ENCODE measurements at places on chromosomes 7 and 10. TPM values are rescaled to one million over a fixed set of nuclear protein-coding genes. Genes with fewer than 3 reads are reported as not detected.

MOGAT3 gene
- total RNA-seq = not detected

DNA sequence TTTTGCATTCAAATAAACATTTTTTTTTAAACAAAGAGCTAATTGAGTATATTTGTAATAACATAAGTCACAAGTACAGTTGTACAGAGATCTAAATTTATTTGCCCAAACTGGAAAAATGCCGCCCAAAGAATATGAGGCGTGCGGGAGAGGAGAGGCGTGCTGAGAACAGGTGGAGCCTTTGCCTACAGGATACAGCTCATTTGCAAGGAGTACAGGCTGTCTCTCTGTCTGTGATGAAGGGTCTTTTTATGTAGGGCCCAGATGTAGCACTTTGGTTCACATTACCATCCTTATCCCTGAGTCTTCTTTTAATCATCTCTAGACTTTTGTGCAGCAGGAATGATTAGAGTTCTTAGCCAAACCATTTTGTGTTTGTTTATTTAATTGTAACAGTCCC, 58.2 kb downstream of the POU6F2 start:
- no peak overlapping the region for H3K27ac ChIP-seq
- no peak overlapping the region for H3K4me3 ChIP-seq
- no peaks in the 10 kb centered on the region for H3K36me3 ChIP-seq
- no peaks in the 10 kb centered on the region for H3K4me1 ChIP-seq
- no peak for DNase-seq

DNA sequence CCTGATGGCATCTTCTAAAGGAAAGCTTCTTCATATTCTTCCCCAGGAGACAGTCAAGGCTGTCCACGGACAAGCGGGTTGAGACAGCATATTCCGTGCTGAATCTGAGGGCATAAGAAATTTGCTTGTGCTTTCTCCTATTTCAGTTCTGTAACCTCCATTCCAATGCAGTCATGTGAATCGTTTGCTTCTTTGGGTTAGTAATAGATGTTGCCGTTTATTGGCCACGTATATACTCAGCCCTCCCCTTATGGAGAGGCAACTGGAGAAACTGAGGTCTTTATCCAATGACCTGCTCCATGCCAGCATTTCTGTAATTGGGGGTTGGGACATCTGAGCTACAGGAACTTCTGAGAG, 38.9 kb downstream of the LYZL1 start:
- DNase-seq = no peak
- H3K4me3 ChIP-seq = no peak overlapping the region
- H3K4me1 ChIP-seq = peaks cover 4% of the 10 kb centered on the region
- no peak overlapping the region for H3K27ac ChIP-seq
- no peaks in the 10 kb centered on the region for H3K36me3 ChIP-seq
- H3K27me3 ChIP-seq = peaks cover 39% of the 10 kb centered on the region

NPSR1 gene
- not detected for total RNA-seq
